ENCODE measurements at places on chromosomes 4 and X. TPM values are rescaled to one million over a fixed set of nuclear protein-coding genes. Genes with fewer than 3 reads are reported as not detected.

The GK2 gene
- polyA plus RNA-seq, result not detected

The BEX4 gene
- polyA plus RNA-seq, result 94.7 TPM

The HMGB3 gene
- 55.0 TPM for polyA plus RNA-seq

The OPHN1 gene
- 5.6 TPM for polyA plus RNA-seq

The TBC1D8B gene
- polyA plus RNA-seq, result 17.2 TPM

The NCAPG gene
- 11.3 TPM for polyA plus RNA-seq

The CCDC120 gene
- 27.3 TPM for polyA plus RNA-seq

The RBM47 gene
- 98.4 TPM for polyA plus RNA-seq

The FREM3 gene
- polyA plus RNA-seq, result 0.16 TPM

DNA sequence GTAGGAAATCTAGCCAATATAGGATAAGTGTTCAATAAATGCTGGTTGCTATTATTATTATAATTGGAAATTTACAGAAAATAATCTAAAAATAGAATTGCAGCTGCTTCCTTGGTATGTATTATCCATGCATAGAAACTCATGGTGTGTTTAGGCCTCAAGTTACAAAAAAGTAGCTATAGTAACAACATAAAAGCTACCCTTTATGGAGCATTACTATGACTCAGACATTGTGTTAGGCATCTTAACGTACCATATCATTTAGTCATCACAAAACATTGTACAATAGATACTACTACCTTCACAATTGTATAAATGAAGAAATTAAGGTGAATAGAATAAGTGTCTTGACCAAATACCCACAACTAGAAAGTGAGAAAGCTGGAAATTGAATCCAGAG lies 126.9 kb upstream of the NRK start:
- no peak for DNase-seq

- DNase-seq, result peak; percentile 66
Measured at GRCh38 chrX:119755981-119756533, 2.3 kb upstream of the SOWAHD start.

DNA sequence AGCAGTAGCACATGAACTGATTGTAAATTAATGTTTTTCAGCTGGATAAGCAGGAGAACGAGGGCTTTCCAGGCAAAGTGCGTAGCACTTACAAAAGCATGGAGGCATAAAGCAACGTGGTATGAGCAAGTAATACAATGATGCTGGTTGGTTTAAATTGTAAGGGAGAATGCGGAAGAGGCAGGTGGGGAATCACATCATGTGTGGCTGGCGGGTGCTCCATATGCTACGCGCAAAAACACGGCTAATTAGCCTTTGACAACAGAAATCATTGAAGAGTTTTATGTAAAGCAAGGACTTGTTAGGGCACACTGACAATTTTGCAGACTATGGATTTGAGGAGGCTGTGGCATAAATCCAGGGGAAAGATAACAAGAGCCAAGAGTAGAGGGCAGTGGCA lies 14.6 kb downstream of the SYTL4 start:
- no peak for DNase-seq

DNA sequence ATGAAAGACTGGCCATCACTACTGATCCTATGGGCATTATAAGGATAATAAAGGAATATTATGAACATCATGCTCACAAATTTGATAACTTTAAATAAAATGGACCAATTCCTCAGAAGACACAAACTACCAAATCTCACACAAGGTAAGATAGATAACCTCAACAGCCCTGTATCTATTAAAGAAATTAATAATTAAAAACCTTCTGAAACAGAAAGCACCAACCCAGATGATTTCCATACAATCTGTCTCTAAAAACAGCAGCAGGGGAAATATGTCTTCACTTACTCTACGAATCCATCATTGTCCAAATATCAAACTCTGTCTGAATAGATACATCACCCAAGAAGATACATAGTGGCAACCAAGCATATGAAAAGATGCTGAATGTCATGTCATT lies 55.2 kb downstream of the LCORL start:
- no peak for DNase-seq

- no peak for DNase-seq
Measured at GRCh38 chr4:64248186-64248585, 161.1 kb downstream of the TECRL start.

- DNase-seq, result no peak
Measured at GRCh38 chrX:142250502-142250901, 45.4 kb upstream of the MAGEC2 start.

DNA sequence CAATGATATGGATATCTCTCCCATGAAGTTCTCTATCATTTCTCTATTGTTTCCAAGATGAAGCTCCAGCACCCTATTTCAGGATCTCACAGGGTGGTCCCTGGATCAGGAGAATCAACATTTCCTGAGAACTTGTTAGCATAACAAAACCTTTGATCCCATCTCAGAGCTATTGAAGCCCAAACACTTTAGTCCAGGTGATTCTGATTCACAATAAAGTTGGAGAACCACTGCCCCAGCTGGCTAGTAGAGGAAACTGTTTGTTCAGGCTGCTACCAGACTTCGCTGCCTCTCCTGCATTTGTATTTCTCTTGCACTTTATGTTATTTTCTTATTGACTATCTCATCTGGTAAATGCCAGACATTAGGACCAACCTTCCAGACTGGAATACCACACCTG lies 65.4 kb downstream of the CEP44 start:
- no peak for DNase-seq

- DNase-seq, result peak; percentile 69
Measured at GRCh38 chr4:78552389-78553042, 946 bp downstream of the ANXA3 start.

DNA sequence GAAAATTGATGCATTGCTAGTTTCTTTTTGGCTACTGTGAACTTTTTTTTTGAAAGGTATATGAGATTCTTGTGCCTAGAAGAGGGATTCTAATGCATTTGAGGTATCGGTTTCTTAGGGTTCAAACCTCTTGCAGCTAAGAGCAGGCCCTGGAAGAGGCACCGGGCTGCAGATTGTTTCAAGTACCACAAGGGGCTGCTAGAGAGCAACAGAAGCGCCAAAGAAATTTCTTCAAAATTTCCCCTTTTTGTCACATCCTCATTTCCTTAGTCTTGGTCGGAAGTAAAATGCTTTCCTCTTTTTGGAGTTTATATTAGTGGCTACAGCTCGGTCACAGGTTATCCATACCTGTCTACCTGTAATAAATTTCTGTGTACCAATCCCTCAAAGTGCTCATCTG lies 89.8 kb downstream of the PDGFRA start:
- DNase-seq, result no peak

- no peak for DNase-seq
Measured at GRCh38 chr4:2138846-2139500, 79.8 kb downstream of the NAT8L start.

DNA sequence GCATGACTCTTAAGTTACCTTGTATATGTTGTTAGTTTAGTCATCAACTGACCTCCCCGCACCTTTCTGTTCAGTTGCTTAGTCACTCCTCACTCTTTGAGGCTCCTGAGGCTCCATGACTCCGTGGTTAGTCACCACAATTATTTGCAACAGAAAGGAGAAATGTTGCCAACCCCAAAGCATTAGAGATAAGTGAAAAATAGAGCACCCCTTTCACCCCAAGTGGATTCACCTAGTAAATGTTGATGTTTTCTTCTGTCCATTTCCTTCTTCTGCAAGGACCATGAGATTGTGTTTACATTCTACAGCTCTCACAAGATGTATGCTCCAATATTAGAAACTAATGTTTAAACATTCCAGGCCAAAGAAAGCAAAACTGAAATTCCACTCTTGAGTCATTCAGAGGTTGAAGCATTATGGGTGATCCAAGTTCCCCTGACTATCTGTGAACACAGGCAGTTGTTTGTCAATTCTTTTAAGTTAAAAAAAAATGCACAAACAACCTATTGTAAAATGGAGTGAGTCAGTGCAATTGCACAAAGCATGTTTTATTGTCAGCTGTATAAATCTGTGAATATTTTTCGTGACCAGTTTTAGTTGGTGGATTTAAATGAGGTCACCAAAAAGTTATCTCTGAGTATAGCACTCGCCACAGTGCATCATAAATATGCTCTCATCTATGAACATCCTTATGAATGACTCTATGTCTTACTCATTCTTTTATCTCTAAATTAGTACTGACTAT lies 552.4 kb upstream of the MAGEB2 start:
- DNase-seq, result peak; percentile 3

GRCh38 chr4:117821834-117822233 lies 212.5 kb upstream of the NDST3 start:
- DNase-seq, result no peak

GRCh38 chr4:57018980-57019379 lies 40.3 kb downstream of the POLR2B start:
- no peak for DNase-seq

- no peak for DNase-seq
Measured at GRCh38 chr4:144499777-144500176, 146.2 kb upstream of the HHIP start.

- DNase-seq, result no peak
Measured at GRCh38 chr4:94334962-94335361, 7.7 kb downstream of the HPGDS start.

DNA sequence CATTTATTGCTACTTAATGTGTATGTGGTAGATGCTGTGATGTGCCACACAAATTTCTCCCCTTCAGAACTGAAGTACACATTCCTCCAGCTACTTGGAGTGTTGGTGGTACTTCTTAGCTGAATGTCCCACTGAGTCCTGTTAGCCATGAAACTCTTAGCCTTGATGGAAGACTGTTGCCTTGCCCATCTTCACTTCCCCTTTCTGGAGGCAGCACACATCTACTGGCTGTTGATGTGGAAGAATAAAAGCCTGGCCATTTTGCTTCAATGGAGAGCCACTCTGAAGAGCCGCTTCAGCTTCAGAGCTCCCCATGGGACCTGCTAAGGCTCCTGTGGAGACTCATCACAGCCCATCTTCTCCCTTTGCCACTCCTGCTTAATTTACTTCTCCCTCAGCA lies 157.7 kb upstream of the PITX2 start:
- DNase-seq, result no peak

DNA sequence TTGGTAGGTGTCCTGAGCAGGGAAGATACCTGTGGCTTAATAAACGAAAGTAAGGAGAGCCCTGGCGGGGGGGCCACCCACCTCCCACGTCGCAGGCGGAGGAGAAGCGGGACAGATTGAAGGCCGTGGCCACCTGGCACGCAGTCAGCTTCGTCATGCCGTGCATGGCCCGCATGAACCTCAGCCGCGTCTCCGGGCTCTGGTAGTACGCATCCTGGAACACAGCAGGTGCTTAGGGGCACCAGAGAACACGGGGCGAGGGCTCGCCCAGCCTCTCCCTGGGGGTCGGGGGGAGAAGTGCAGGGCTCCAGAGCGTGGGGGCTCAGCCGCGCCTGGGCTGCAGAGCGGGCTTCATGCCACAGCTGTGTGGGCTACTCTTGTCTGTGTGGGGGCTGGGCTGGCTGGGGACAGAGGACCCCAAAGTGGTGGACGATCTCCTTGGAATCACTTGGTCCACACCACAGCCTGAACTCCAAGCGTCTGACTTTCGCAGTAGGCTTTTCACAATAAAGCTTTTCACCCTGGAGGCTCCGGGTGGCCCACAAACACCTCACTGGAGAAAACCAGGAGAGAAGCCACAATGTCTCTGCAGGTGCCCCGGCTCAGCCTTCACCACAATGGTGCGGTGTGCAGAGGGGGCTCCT lies 27.1 kb upstream of the SLC25A6 start:
- no peak for DNase-seq

DNA sequence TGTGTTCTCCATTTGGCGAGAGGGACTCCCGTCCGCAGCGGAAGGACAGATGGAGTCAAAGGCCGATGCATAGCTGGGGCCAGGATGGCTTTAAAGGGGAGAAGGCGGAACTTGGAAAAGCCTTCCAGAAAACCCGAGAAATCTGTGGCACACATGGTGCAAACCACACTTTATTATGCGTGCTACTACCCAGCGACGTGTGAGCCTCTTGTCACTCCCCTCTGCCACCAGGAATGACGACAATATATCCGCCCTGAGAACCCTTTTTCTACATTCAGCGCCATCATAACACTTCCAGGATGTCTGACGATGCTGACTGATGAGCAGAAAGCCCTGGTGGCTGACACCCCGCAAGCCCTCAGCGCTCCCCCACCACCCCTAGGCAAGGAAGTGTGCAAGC lies 689 bp upstream of the DCHS2 start:
- no peak for DNase-seq

- no peak for DNase-seq
Measured at GRCh38 chr4:64330143-64330542, 79.1 kb downstream of the TECRL start.

GRCh38 chrX:50988649-50989048 lies 78.1 kb downstream of the BMP15 start:
- peak; percentile 6 for DNase-seq

DNA sequence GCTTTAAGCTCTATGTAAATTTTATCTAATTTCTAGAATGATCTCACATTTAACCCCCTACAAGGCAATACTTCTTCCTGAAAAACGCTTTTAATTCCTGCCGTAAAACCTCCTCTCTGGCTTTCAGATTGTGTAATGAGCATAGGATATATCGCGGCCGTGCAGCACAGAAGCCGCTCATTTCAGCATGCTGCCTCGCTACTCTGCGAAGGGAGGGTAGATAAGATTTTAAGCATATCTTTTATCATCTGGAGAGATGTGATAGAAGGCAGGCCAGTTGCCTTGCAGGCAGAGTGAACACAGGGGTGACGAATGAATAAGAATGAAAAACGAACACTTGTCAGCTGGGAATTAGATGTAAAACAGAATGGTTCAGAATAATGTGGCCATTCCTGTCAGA lies 265.5 kb downstream of the UNC5C start:
- DNase-seq, result no peak

All from large intestine (tissue), 12 donors.